ENCODE measurements at places on chromosomes 6 and 20.

DNA sequence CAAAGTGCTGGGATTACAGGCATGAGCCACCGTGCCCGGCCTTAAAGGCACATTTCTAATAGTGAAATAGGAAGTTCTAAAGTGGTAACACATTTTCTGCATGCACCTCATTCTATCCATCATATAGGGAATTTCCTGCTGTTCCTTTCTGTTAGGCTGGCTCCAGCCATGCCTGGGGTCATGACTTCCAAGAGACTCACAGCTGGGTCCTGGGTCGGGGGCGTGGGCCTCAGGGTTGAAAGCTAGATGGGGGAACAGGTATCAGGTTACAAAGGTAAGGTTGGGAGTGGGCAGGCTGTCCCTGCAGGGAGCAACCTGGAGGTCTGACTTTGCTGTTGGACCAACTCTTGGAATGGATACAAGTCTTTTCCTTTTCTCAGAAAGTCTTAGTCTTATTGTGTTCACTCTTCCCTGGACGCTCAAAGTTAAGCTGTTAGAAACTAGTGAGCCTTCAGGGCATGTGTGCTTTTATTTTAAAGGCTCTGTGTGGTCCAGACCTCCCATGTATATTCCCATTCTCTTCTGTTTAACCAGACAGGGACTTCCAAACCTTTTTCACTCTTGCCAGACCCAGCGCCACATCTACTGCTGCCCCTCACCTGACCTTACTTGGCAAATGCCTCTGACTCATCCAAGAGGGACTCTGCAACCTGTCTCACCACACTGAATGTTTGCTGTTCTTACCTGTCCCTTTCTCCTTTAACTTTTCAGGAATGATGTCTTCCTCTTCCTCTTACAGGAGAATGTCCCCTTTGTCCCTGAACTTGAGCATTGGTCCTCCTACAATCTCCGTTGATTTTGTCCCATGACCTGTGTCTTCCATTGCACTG is 64.4 kb downstream of the TMEM170B start:
- no peak for DNase-seq

DNA sequence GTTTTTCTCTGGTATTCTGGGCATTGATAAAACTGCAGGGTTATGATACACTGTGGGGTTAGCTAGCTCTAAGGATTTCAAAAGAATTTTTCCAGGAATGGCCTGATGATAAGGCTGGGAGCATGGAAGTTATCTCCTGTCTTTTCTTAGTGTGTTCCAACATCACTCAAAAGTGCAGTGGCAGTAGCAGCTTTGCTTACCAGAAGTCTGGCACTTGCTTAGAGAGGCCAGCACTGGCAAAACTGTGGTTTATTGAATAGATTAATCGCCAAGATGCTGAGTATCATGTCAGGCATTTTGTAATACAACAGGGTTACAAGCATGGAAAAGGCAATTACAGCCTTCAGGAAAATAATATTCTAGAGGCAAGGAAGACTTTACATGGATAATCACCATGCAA is 719.5 kb upstream of the GJE1 start:
- no peak for DNase-seq

DNA sequence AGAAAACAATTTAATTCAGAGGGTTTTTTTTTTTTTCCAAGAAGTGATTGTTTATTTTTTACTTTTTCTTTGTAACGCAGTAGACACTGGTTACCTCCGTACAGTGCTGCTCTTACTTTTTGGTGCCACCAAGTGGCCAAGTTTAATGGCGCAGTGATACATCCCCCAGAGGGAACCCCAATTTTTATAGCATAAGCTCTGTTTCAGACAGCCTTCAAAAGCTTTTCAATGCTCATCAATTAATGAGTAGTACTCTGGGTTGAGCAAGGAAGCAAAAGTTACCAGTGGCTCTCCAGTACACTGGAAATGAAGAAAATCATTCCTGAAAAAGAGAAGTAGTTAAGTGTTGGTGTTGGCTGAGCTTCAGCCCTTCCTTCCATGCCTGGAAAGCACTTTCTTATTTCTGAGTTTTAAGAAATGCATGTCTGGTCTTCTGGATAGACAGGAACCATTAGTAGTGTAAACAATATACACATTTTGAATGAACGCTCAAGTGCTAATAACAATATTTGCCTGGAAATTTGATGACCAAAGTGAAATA is 129.1 kb upstream of the SMLR1 start:
- peak; percentile 40 for DNase-seq

GRCh38 chr6:13903364-13903763 is 21.4 kb upstream of the RNF182 start:
- no peak for DNase-seq

DNA sequence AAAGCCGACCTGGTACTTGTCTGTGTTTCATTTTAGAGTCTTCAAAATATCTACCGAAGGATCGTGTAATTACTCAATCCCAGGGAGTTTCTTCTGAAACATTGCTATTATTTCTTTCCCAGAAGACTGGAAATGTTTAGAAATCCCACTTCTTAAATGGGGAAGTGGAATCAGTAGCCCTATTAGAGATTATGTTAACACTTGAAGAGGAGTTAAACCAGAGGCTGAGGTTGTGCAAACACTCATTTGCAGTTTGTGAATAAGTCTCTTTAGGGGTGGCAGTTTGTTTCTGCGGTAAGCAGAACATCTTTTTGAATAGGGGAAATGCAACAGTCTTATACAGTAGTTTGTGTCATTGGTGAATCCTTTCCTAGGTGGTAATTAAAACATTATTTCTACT is 21.3 kb downstream of the DSP start:
- no peak for DNase-seq

GRCh38 chr6:96301023-96301422 is 220.6 kb upstream of the UFL1 start:
- no peak for DNase-seq
